ENCODE measurements at places on chromosomes 1 and 21.

DNA sequence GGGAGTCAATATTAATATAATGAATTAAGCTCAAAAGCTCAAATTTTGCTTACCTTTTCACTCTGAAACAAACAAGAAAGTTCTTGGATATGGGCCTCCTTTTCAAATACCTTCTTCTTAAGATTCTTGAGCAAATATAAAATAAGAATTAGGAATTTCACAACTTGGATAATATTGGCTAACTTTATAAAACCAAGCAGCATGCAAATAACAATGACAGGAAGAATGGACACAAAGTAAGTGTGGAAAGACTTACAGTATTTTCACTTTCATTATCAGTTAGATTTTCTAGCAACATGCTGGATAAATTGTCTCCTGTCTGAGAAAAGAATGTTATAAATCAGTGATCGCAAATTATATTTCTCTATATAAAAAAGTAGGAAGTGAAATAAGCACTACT lies 13.2 kb downstream of the ODF2L start:
- DNase-seq, result peak; percentile 34

DNA sequence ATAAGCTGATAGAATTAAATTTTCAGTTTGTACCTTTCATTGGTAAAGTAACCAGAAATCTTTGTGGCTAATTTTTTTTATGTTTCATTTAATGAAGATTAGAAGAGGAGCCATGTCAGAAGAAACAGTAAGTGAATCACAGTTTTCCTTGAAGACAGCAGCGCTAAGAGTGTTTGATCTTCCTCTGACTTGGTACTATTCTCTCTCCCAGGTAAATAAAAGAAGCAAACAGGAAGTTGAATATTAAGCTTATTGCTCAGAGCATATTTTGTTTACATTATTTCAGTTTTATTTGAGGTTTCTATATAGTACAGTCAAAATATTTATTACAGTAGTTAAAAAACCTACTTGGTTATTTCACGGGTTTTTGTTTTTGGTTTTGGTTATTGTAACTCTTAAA lies 3.7 kb downstream of the MIGA1 start:
- no peak for DNase-seq

DNA sequence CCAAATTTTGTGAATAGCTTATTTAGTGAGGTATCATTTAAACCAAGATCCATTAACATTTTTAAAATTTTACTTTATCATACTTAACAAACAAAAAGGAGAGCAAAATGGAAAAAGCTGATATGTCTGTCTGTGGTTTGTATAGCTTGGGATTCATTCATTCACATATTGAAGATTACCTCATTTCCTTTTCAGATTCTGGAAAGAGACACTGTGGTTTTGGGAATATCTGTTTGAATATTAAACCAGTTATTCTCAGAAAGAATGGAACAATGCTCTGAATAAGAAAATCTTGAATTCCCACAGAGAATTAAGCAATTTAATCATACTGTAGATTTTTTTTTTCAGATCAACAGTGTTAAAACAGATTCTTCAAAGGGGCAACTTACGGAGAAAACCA lies 93.8 kb upstream of the PRDX6 start:
- no peak for DNase-seq

GRCh38 chr1:151184211-151184610 lies 5.8 kb downstream of the VPS72 start:
- DNase-seq, result no peak

DNA sequence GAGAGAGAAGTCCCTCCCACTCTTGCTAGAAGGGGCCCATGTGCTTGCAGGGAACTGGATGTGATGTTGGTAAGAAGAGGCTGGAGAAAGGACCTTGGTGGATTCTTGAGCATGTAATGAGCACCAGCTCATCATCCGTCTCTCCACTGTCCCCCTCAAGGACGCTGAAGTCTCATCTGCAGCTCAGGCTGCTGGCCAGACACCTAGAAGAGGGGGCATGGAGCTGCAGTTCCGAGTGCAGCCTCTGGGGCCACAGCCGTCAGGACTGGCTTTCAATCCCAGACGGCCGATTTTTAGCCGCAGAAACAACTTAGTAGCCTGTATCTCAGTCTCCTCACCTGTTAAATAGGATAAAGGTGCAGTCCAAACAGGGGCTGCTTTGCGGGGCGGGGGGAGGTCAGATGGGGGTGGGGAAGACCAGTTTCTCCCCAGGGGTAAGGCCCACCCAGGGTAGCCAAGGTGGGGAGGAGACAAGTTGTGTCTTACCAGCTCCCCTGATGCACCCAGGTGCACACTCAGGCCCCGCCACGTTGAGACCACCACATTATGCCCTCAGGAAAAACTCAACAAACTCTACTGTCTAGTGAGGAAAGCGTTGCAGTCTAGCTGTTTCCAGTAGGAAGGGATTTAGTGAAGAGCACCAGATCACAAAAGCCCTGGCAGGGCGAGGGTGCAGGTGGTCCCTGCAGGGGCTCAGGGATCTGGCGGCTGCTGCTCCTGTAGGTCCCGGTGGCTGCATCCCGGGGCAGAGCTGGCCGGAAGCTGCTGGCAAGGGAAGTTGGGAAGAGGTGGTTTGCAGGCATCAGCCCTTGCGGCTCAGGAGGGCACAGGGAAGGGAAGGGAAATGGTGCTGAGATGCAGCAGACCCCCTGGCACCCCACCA lies 29.5 kb downstream of the LDLRAP1 start:
- DNase-seq, result peak; percentile 42

- DNase-seq, result no peak
These were observed 5.0 kb upstream of the ENO1 start for GRCh38 chr1:8883491-8883890.

GRCh38 chr1:69700770-69701169 lies 133.0 kb downstream of the LRRC7 start:
- no peak for DNase-seq

- DNase-seq, result no peak
These were observed 33.5 kb upstream of the CRB1 start for GRCh38 chr1:197234581-197234980.

GRCh38 chr21:39644062-39644560 lies 31.4 kb downstream of the B3GALT5 start:
- no peak for DNase-seq

DNA sequence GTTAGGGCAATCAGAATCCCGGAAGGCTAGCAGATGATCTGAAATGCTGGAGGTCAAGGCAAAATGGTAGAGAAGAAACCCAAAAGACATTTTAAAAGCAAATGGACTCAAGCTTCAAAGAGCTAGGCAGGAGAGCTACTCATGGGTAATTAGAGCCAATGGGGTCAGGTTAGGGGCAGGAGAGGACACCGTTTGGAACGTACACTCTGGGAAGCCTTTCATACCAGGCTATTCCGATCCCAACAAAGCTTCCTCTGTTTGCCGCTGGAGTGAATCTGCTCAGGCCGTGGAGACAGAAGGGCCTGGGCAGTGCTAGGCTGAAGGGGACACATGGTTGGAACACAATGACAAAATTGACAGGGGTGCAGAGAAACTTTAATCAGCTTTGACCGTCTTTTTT lies 346.6 kb downstream of the RPS6KC1 start:
- DNase-seq, result no peak

GRCh38 chr1:13730291-13730690 lies 30.3 kb downstream of the PRDM2 start:
- no peak for DNase-seq

- DNase-seq, result peak; percentile 46
These were observed 8.6 kb upstream of the CALML6 start for GRCh38 chr1:1906185-1907097.

- no peak for DNase-seq
These were observed 18.1 kb downstream of the TADA1 start for GRCh38 chr1:166857995-166858394.

GRCh38 chr1:110164725-110165350 lies 14.5 kb downstream of the SLC6A17 start:
- DNase-seq, result no peak
